Upper lobe of left lung (tissue), 6 donors: ENCODE measurements at places on chromosomes 3 and 15. TPM values are rescaled to one million over a fixed set of nuclear protein-coding genes. Genes with fewer than 3 reads are reported as not detected.
A peak's percentile ranks its signal among the peaks of the same experiment; 100 is the strongest.

GRCh38 chr3:2697589-2697988, 412.6 kb downstream of the IL5RA start:
- H3K4me1 ChIP-seq = no peaks in the 10 kb centered on the region
- no peak for DNase-seq
- H3K4me3 ChIP-seq = no peak overlapping the region
- H3K27me3 ChIP-seq = no peaks in the 10 kb centered on the region
- no peak overlapping the region for H3K27ac ChIP-seq

GRCh38 chr15:80127911-80128310, 24.9 kb upstream of the FAH start:
- no peak overlapping the region for H3K4me3 ChIP-seq
- H3K4me1 ChIP-seq = no peaks in the 10 kb centered on the region
- no peak for DNase-seq
- H3K27me3 ChIP-seq = no peaks in the 10 kb centered on the region
- no peak overlapping the region for H3K27ac ChIP-seq

DNA sequence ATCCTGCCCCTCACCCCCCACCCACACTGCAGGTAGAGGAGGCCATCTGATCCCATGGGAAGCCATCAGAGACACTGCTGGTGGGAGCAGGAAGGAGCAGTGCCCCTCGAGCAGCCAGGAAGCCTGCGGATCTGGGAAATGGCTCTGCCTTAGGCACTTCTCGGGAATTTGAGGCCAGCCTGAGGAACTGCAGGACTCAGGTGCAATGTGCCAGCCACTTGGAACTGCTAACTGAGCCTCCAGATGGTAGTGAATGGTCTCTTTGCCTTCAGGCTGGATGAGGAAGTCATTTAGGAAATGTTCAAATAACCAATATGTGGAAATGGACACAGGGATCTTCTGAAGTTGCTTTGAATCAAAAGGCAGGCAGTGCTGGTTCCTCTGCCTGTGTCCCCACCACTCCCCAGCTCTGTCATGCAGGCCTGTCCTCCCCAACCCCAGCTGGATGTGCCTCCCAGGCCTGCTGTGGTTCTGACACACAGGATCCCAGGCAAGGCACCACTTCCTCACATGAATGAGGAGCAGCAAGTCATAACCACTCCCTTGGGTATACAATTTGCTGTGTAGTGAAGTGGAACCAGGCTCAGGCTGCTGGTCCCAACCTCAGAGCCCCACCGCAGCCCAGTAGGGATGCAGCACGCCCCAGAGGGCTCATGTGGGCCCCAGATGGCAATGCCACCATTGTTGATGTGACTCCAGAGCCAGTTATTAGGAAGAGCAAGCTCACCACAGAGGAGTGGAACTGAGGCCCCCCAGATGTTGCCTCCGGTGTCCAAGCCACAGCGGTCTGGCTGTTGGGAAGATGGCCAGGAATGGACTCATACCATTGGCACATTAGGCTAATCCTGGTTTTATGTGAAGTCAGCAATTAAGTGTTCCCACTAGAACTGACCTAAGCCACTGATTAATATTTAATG, 46.5 kb upstream of the LIMD1 start:
- H3K4me3 ChIP-seq = no peak overlapping the region
- no peaks in the 10 kb centered on the region for H3K36me3 ChIP-seq
- no peaks in the 10 kb centered on the region for H3K27me3 ChIP-seq

- no peaks in the 10 kb centered on the region for H3K4me1 ChIP-seq
- no peak for DNase-seq
- H3K27me3 ChIP-seq = no peaks in the 10 kb centered on the region
- no peaks in the 10 kb centered on the region for H3K36me3 ChIP-seq
- H3K4me3 ChIP-seq = no peak overlapping the region
- no peak overlapping the region for H3K27ac ChIP-seq
Measured at GRCh38 chr3:54021071-54021470, 101.3 kb upstream of the CACNA2D3 start.

GRCh38 chr15:78229431-78230406, 4.6 kb downstream of the ACSBG1 start:
- H3K27ac ChIP-seq = no peak overlapping the region
- H3K4me3 ChIP-seq = no peak overlapping the region
- no peaks in the 10 kb centered on the region for H3K27me3 ChIP-seq

GRCh38 chr15:25678500-25678855, 184.6 kb downstream of the ATP10A start:
- no peak overlapping the region for H3K4me3 ChIP-seq
- no peaks in the 10 kb centered on the region for H3K36me3 ChIP-seq
- no peak overlapping the region for H3K27ac ChIP-seq
- H3K27me3 ChIP-seq = no peaks in the 10 kb centered on the region

- H3K4me1 ChIP-seq = peaks cover 15% of the 10 kb centered on the region
- no peaks in the 10 kb centered on the region for H3K27me3 ChIP-seq
- no peak overlapping the region for H3K4me3 ChIP-seq
- H3K36me3 ChIP-seq = no peaks in the 10 kb centered on the region
- no peak for DNase-seq
- H3K27ac ChIP-seq = no peak overlapping the region
Measured at GRCh38 chr3:53073553-53074365, 27.9 kb upstream of the SFMBT1 start.

DNA sequence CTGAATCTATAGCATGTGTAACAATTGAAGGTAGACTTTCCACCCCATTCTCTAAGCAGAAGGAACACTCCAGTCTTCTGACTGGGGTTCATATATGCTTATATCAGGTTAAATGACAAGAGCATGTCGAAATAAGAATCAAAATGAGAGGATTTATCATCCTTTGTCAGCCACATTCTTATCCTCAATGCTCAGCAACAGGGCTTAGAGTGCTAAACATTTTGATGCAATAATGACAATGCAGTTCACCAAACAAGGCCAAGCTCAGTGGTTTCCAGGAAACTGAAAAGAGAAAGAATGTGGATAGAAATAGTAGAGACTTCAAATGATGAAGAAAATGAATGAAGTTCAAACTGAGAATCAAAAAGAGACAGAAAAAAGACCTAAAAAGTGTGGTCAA, 78.0 kb downstream of the FSIP1 start:
- no peaks in the 10 kb centered on the region for H3K36me3 ChIP-seq
- H3K4me1 ChIP-seq = no peaks in the 10 kb centered on the region
- no peak for DNase-seq
- no peak overlapping the region for H3K4me3 ChIP-seq

DNA sequence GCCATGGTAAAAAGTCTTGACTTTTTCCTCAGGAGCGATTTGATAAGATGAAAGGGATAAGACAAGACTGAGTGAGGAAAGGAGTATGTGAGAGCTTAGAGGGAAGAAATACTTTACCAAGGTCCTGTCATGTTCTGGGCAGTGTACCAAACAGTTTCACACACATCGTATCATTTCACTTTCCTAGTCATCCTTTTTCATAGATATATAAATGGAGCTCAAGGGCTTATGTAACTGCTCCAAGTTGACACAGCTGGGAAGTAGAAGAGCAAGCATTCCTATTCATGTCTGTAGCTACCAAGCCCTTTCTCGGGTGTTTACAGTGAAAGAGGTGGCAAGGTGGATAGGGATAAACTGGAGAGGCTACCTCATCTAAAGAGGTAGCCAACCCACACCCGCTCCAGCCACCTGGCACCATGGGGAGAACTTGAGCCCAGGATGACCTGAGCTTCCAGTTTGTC, 57.4 kb downstream of the MRPS25 start:
- peaks cover 57% of the 10 kb centered on the region for H3K36me3 ChIP-seq
- no peaks in the 10 kb centered on the region for H3K27me3 ChIP-seq
- H3K4me3 ChIP-seq = no peak overlapping the region

DNA sequence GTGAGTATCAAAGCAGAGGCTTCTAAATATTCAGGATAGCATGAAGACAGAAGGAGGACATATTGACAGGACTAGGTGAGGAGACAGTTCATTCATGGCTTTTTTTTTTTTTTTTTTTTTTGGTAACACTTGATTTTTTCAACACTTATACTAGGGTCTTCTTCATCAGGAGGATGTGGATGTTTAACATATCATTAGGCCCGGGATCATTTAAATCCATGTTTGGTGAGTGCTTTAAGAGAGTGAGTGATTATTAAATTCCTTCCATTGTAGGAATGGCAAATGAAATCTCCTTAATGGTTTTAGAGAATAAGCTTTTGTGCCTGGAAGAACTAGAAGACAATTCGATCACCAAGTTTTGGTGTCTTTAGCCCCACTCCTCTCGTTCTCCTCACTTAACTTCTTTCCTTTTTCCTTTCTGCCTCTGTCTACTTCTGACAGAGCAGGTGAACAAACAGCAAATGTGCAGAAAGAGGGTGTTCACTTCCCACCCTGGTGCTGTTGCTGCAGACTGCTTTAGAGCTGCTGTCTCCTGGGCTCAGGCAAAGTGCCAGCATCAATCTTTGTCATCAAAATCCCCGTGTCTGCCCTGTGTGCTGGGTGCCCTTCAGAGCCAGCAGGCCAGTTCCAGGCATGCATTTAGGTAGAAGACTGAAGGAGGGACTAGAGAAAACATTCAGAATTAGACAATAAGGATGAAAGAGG, 35.6 kb upstream of the RAB11A start:
- H3K27me3 ChIP-seq = no peaks in the 10 kb centered on the region
- peak overlapping the region; percentile 89 for H3K27ac ChIP-seq
- H3K4me1 ChIP-seq = peaks cover 40% of the 10 kb centered on the region
- no peak for DNase-seq

- H3K27me3 ChIP-seq = no peaks in the 10 kb centered on the region
- H3K4me1 ChIP-seq = peaks cover 8% of the 10 kb centered on the region
- H3K4me3 ChIP-seq = no peak overlapping the region
- peak overlapping the region; percentile 22 for H3K27ac ChIP-seq
- DNase-seq = no peak
Measured at GRCh38 chr15:78977591-78978347, 32.9 kb upstream of the CTSH start.

DNA sequence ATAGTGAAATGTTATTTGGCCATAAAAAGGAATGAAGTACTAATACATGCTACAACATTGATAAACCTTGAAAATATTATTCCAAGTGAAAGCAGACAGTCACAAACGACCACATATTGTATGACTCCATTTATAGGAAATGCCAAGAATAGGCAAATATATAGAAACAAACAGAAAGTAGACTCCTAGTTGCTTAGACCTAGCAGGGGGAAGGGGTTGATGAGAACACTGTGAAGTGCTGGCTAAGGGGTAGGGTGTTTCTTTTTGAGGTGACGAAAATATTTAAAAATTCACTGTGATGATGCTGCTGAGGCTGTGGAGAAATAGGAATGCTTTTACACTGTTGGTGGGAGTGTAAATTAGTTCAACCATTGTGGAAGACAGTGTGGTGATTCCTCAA, 30.5 kb upstream of the XIRP1 start:
- H3K36me3 ChIP-seq = no peaks in the 10 kb centered on the region
- H3K4me1 ChIP-seq = no peaks in the 10 kb centered on the region
- no peak overlapping the region for H3K4me3 ChIP-seq
- DNase-seq = no peak
- H3K27me3 ChIP-seq = no peaks in the 10 kb centered on the region

- H3K36me3 ChIP-seq = no peaks in the 10 kb centered on the region
- no peak overlapping the region for H3K27ac ChIP-seq
- no peaks in the 10 kb centered on the region for H3K4me1 ChIP-seq
- DNase-seq = no peak
- H3K4me3 ChIP-seq = no peak overlapping the region
Measured at GRCh38 chr3:89227634-89228033, 120.2 kb downstream of the EPHA3 start.

DNA sequence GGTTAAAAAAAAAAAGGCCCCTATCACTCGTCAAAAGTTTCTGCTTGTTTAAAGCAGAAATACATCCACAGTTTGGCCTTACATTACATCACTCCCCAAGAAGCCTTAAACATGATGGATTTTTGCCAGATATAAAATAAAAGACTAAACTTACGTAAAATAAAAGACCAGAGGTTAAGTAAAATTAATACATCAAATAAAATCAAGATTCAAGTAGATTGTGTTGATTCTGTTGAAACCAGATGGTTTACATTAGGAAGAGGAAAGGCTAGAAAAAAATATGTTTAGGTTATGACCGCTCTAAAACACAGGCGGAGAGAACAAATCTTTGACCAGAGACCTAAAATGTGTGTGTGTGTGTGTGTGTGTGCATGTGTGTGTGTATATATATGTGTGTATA, 104.1 kb downstream of the DUT start:
- H3K36me3 ChIP-seq = no peaks in the 10 kb centered on the region
- no peak overlapping the region for H3K27ac ChIP-seq
- no peak overlapping the region for H3K4me3 ChIP-seq
- H3K4me1 ChIP-seq = no peaks in the 10 kb centered on the region
- no peaks in the 10 kb centered on the region for H3K27me3 ChIP-seq

- H3K4me3 ChIP-seq = no peak overlapping the region
- no peak for DNase-seq
- no peaks in the 10 kb centered on the region for H3K27me3 ChIP-seq
- no peaks in the 10 kb centered on the region for H3K4me1 ChIP-seq
- no peak overlapping the region for H3K27ac ChIP-seq
Measured at GRCh38 chr15:62886431-62887071, 156.0 kb upstream of the TPM1 start.

The SERPINI2 gene
- 0.67 TPM for total RNA-seq

The TYRO3 gene
- total RNA-seq = 17.1 TPM

The SPATA12 gene
- 0.27 TPM for total RNA-seq

The XYLB gene
- total RNA-seq = 6.4 TPM

The RHOV gene
- 0.77 TPM for total RNA-seq

The TNNC1 gene
- 119 TPM for total RNA-seq

The TTC23 gene
- 6.2 TPM for total RNA-seq

The GRM7 gene
- total RNA-seq = not detected

The FRG2C gene
- total RNA-seq = not detected

The ATP13A4 gene
- 196 TPM for total RNA-seq
